ENCODE measurements at places on chromosomes 5 and 9.

- no peak for DNase-seq
These were observed 16.5 kb downstream of the SH3TC2 start for GRCh38 chr5:149046196-149046829.

DNA sequence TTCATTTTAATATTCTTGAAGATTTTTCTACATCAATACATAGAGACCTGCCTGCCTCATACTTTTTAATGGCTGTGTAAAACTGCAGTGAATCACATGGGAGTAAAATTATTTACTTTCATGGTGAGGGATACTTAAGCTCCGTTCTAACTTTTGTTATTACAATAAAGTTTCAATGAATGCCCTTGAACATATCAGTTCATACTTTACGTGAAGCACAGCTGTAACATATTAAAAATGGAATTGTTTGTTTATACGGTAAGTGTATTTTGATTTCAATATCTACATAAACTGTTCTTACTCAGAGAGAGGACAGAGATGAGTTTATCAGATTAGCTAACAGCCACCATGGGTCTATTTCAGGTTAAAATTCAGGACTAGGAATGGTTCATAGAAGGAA is 155.1 kb downstream of the NR3C1 start:
- DNase-seq, result no peak

DNA sequence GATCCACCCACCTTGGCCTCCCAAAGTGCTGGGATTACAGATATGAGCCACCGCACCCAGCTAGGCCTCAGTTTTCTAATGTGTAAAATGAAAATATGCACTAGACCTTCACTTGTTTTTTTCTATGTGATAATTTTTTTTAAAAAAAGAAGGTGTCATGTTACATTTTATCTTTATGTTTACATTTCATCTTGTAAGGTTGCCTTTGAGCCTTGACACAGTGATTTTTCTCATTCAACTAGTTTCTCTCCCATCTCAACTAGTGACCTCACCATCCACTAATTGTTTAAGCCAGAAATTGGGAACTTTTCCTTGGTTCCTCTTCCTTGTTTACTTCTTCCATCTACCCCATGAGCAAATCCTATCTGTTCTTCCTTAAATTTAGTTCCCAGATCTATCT is 21.5 kb downstream of the TMC1 start:
- DNase-seq, result no peak

GRCh38 chr5:139402561-139403158 is 1.2 kb downstream of the SPATA24 start:
- DNase-seq, result no peak

DNA sequence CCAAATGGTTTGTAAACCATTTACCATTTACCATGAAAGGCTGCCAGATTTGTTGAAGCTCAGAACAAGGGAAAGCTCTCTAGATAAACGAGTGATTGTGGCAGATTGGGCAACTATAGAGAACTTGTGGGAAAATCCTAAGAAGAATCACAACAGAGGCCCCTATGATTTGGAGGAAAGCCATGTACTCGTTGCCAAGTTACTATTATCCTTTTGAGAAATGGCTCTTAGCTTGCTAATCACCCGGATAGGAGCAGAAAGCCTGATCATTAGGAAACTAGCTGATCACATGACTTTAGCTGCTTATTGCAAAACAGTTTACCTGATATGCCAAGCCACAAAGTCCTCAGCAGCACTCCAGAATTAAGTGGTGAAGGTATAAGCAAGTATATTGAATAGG is 23.5 kb upstream of the ATG10 start:
- no peak for DNase-seq

- DNase-seq, result no peak
These were observed 222.4 kb upstream of the TBC1D2 start for GRCh38 chr9:98477884-98478283.

GRCh38 chr9:16329671-16330113 is 540.8 kb downstream of the BNC2 start:
- no peak for DNase-seq

- no peak for DNase-seq
These were observed 24.2 kb upstream of the ZNF618 start for GRCh38 chr9:113851873-113852272.

GRCh38 chr9:4630836-4631235 is 31.3 kb upstream of the PLPP6 start:
- no peak for DNase-seq

- DNase-seq, result no peak
These were observed 179.1 kb upstream of the SMIM23 start for GRCh38 chr5:171606414-171607024.

- DNase-seq, result no peak
These were observed 6.9 kb upstream of the GSN start for GRCh38 chr9:121261107-121261460.

GRCh38 chr5:119377066-119377465 is 21.2 kb downstream of the TNFAIP8 start:
- DNase-seq, result no peak

DNA sequence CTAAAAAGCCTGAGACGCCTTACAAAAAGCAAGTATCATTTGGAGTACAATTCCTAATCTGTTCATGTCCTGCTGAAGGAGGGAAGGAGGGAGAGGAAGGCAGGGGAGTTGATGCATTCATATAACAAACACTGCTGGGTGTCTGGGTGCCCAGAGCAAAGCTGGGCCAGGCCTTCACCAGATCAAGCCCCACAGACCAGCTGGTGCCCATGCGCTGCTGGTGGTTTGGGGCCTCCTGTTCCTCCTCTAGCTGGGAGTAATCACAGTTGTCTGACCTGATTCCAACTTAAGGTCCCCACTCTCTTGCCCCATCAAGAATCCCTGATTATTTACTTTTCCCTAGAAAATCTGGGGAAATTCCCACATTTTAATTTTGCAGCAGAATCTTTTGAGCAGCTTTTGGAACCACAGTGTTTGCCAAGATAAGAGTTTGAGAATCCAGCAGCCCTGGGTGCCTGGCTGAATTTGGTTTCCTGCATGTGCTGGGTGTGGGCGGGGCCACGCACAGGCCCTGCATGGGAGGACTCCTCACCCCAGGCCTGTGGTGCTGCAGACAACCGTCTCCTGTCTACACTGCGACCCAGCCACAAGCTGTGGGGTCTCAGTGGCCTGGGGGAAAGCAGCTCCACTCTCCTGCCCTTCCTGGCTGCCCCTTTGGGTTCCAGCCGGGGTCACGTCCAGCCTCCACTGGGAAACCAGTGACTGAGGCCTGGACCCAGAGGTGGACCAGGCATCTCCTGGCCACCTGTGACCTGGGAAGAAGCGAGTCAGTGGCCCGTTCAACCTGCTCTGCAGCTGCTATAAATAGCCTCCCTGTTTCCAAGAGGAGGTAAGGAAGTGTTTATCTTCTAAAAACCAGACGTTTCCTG is 47.5 kb downstream of the NEURL1B start:
- DNase-seq, result no peak

DNA sequence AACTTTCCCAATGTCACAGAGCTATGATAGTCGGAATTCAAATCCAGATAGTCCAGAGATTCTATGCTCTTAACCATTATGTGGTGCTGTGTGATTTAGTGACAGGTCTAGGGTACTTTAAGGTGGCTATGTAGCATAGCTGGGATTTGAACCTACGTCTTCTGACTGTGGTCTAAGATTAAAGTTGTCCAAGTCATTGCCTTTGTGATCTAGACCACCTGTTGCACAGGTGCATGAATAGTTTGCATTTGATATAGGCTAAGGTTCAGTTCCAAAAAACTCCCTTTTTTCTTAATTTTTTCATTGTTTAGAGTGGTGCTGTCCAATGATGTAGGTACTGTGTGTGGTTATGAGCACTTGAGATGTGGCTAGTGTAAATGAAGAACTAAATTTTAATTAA is 2.5 kb downstream of the PAIP2 start:
- no peak for DNase-seq

DNA sequence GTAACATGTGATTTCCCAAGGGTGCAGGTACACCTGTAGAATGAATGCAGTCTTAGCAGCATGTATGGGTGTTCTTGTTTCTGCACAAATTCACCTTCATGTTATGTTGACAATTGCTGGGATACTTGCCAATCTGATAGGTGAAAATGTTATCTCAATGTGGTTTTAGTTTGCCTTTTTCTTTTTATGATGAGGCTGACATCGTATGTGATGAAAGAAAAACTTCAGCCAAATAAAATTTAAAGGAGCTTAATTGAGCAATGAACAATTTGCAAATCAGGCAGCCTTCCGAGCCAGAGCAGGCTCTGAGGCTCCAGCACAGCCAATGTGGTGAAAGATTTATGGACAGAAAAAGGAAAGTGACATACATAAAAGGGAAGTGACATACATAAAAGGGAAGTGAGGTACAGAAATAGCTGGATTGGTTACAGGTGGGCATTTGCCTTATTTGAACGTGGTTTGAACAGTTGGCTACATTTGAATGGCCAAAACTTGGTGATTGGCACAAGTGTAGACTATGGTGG is 10.5 kb downstream of the TAL2 start:
- DNase-seq, result no peak

DNA sequence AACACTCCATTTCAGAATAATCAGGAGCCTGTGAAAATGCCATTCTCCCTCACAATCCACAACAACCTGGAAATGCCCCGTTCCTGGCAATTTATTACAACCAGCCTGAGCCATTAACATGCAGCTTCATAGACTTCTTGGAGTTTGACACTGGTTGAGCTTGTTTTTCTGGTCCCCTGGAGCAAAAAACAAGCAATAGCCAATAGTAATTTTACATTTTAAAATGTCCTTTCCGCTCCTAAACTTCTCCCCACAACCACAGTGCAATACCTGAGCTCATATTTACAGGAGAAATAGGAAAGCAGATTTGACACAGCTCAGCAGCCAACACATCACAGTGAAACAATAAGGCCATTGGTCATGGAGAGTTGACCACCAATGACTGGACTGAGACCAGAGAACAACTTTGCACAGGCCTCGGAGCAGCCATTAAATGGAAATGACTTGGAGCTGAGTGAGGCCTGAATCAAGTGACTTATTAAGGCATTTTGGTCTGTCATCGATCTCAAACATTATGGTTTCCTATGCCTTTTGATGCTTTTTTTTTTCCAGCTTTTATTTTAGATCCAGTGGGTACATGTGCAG is 73.0 kb downstream of the ENC1 start:
- DNase-seq, result no peak

GRCh38 chr5:6003040-6003825 is 375.1 kb downstream of the MED10 start:
- DNase-seq, result no peak

GRCh38 chr5:91206103-91206502 is 177.0 kb downstream of the ARRDC3 start:
- DNase-seq, result no peak

DNA sequence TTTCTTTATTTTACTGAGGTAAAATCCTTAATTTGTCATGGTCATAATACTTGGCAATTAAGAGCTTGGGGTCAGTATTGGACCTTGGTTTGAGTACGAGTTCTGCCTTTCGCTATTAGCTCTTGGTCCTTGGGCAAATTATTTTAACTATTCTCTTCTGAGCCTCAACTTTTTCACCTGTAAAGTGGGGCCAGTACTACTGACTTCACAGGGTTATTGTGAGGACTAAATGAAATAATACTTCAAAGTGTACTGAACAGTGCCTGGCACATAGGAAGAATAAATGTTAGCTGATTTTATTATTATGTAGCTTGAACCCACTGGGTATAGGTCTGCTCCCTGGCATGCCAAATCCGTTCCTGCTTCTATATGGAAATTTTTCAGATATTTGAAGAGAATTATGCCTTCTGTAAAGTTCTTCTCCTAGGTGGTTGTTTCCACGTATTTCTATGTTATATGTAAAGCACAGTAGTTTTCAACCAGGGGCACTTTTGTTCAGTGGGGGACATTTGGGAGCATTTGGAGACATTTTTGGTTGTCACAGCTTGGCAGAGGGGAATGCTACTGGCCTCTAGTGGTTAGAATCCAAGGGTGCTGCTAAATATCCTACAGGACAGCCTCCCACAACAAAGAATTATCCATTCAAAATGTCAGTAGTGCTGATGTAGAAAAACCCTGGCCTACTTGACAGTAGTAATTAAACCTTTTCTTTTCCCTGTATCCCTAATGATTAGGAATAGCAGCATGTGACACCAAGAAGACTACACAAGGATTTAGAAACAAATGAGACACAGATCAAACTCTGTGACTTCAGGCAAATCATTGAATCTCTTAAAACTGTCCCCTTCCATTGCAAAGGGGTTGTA is 4.5 kb downstream of the RCL1 start:
- DNase-seq, result no peak

DNA sequence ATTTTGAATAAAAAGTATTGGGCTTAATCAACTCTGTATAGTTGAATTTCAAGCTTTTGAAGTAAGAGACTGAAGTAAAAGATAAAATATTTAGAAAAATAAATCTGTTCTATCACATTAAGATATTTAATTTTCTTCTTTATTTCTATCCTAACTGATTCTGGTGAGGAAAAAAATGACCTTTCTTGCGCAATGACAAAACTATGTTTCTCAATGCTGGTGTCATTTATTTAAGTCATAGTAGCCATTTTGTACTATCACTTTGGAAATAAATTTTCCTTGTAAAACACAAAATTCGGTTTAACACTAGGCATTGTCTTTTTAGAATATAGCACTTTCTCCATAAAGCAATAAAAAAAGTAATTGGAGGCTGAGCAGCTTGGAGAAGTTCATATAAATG is 728.0 kb downstream of the CDH9 start:
- no peak for DNase-seq
